ENCODE measurements at places on chromosomes 1 and 21. TPM values are rescaled to one million over a fixed set of nuclear protein-coding genes. Genes with fewer than 3 reads are reported as not detected.

DNA sequence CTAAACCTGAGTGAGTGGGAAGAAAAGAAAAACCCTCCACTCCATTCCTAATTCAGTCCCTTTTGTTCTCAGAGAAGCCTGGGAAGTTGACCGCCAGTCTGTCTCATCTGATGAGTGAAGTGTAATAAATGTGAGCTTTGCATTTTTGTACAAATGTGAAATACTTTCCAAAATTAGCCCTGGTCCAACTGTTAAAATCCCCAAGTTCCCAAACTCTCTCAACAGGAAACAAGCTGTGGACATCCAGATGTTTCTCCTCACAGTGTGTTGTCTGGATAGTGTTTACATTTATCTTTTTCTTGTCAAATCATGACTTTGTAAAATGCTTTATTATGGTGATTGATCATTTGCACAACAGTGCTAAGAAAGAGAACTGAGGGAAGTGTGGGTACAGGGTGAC is 145.1 kb downstream of the TM2D1 start:
- DNase-seq = no peak

- DNase-seq = no peak
Measured at GRCh38 chr1:227723474-227723873, 11.6 kb downstream of the JMJD4 start.

DNA sequence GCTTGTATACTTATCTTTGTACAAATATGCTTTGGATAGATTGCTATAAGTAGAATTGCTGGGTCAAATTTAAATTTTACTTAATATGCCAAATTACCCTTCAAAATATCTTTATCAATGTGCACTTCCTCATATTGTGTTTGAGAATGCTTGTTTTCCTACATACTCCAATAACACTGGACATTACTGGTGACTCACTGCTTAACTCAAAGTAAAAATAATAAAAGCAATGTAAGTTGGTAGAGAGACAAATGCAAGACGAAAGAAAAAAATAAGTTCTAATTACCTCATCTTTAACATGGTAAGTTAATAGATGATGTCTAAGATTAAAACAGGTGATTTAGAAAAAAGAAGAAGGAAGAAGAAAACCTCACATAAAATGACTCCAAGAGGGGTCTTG is 7.9 kb upstream of the SH3GLB1 start:
- DNase-seq = no peak

Gene CSF3R
- 2.5 TPM for total RNA-seq

Gene IQGAP3
- total RNA-seq = 2.8 TPM

Gene PRMT6
- total RNA-seq = 8.9 TPM

Measured in left colon (tissue), 2 donors.